CD4-positive, alpha-beta T cell treated with Interleukin-17A for 4 hours (primary cell): ENCODE measurements at places on chromosomes 2 and 18.

GRCh38 chr2:69459936-69460335 is 22.7 kb upstream of the NFU1 start:
- no peak for DNase-seq

GRCh38 chr2:188142636-188143295 is 148.9 kb upstream of the GULP1 start:
- DNase-seq: no peak

DNA sequence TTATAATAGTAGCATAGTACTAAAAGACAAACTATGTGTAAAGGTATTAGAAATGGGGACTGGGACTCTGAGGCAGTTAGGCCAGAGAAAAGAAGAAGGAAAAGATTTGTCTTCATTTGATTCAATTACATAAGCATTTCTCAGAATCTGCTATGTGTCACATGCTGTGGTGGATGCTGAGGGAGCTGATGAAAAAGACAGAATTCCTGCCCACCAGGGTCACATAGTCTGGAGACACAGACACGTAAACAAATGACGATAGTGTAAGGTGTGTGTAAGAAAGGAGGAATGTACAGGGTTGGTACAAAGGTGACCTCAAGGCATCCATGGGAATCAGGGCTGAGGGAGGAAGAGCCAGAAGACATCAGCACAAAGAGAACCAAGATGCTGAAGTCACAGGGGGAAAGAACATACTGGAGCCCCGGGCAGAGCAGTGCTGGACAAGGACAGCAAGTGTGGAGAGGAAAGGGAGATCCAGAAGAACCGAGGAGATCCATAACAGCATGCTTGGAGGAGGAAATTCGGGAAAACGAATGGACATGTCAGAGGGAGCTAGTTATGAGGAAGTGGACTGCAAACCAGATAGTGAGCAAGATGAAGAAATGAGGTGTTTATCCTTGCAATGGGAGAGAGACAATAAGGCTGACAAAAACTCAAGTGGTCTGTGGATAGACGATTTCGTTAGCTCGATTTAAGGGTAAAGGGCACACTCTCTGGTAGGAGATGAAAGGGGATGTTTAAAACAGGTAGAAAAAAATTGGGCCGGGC is 1.2 kb upstream of the MAPRE3 start:
- no peak for DNase-seq

- no peak for DNase-seq
These were observed 114.3 kb downstream of the C1D start for GRCh38 chr2:67948506-67948905.

DNA sequence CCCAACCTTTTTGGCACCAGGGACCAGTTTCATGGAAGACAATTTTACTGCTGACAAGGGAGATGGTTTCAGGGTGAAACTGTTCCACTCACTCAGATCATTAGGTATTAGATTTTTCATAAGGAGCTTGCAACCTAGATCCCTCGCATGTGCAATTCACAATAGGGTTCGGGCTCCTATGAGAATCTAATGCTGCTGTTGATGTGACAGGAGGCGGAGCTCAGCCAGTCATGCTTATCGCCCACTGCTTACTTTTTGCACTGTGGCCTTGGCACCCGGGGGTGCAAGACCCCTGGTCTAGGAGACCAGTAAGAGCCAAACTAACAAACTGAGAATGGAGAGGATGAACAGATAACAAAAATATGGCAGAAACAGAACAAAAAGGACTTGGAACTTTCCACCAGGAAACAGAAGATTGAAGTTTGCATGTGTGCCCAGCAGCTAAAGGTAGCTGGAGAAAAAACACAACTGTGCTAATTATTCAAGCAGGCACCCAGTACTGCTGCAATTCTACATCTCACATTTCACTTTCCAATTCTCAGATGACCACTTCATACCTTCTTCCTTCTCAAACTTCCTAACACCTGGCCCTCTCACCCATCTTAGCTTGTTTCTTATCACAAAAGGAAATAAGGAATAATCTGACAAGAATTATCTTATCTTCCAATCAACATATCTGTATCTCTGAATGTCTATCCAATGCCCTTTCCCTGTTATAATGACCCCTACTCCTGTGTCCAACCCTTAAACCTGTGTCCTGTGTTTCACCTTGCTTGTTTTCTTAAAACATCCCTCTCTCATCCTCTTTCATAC is 24.8 kb downstream of the SP3 start:
- no peak for DNase-seq
